Stimulated activated CD4-positive, alpha-beta T cell treated with anti-CD3 and anti-CD28 coated beads, Interleukin-4, amount 100 ng/mL, for 1 hour (primary cell): ENCODE measurements at places on chromosomes 5 and 9.

- DNase-seq = no peak
These were observed 8.1 kb upstream of the ENTPD8 start for GRCh38 chr9:137449081-137449844.

DNA sequence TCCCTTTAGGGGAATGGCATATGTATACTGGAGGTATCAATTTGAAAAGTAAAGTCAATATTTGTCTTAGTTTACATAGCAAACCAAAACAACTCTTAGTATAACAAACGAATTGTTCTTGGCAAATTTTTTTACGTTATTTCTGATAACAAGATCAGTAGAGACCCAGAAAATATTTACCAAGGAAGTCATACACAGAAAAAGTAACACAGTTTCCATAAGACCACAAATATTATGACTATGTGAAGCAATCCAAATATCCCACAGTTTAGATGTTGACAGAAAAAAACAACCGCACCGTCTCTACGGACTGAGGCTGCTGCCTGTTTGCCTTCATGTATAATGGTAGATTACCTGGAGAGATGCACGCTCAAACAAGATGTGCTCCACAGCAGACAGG is 46.5 kb upstream of the DAPK1 start:
- no peak for DNase-seq

DNA sequence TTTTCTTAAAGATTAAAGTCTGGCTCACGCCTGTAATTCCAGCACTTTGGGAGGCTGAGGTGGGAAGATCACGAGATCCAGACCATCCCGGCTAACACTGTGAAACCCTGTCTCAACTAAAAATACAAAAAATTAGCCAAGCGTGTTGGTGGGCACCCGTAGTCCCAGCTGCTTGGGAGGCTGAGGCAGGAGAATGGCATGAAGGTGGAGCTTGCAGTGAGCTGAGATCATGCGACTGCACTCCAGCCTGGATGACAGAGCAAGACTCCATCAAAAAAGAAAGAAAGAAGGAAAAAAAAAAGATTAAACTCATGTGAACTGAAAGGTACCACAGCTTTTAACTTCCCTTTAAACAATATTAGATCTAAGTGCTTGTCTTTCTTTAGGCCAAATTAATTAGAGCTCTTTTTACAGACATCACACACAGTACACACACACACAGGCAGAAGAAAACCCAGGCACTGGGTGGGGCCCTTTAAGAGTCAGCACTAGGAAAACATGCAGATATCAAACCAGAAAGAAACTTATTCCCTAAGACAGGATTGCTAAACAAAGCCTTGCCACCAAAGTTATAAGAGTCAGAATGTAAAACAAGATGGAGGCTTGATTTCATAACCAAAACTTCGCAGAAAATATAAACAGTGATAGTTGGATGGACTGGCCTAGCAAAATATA is 29.3 kb upstream of the UHRF2 start:
- DNase-seq = no peak

DNA sequence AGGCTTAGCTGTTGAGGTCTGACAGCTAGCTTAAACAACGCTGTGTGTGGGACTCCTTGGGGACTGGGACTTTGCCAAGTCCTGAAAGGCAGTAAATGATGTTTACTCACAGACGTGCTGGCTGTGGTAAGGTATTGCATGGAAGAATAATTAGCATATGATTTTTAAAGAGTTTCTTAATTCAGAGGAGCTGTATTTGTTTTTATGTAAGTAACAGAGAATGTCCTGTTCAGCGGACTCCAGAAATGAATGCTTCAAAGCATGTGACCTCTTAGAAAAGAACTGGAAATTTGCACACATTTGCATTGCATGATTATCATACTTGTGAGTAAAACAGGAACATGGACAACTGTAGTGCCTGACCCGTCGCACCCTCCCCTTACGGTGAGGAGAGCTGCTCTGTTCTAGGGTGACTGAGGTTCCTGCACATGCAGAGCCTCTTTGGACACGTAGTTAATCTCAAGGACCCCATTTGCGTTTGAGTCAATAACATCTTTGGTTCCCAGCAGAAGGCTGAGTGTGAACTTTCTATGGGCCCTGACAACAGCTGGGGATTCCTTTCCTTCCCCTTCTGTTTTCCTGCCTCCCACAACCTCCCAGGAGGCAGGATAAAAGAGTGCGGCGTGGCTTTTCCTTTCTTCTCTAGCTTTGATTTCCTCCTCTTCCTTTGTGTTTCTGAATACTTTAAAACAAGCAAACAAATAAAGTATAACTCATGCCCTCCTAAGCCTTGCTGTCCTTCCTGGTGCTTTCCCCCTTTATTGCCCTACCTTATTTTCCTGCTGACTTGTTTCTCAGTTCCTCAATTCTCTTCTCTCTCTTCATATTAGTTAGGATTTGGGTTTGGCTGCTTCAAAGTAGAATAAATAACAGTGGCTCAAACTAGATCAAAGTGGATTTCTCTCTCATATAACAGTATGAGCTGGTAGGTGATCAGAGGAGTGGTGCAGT is 157.2 kb upstream of the CD180 start:
- DNase-seq = no peak

GRCh38 chr5:142356349-142356715 is 31.5 kb upstream of the SPRY4 start:
- no peak for DNase-seq

DNA sequence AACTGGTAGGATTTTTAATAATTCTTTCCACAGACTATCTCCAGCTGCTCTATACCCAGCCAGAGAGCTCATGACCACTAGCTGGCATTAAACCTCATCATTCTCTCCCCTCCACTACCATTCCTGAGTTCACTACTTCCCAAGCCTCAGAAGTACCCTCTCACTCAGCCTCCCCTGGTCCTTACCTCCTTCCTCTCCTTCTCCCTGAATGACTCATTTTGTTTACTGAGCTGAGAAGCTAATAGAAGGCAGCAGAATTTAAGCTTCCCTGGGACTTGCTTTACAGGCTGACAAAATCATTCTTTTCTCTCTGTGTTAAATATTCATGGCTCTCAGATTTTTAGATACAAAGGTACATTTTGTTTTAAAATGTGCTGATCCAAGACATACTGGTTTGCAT is 305.4 kb downstream of the TLR4 start:
- DNase-seq = no peak

DNA sequence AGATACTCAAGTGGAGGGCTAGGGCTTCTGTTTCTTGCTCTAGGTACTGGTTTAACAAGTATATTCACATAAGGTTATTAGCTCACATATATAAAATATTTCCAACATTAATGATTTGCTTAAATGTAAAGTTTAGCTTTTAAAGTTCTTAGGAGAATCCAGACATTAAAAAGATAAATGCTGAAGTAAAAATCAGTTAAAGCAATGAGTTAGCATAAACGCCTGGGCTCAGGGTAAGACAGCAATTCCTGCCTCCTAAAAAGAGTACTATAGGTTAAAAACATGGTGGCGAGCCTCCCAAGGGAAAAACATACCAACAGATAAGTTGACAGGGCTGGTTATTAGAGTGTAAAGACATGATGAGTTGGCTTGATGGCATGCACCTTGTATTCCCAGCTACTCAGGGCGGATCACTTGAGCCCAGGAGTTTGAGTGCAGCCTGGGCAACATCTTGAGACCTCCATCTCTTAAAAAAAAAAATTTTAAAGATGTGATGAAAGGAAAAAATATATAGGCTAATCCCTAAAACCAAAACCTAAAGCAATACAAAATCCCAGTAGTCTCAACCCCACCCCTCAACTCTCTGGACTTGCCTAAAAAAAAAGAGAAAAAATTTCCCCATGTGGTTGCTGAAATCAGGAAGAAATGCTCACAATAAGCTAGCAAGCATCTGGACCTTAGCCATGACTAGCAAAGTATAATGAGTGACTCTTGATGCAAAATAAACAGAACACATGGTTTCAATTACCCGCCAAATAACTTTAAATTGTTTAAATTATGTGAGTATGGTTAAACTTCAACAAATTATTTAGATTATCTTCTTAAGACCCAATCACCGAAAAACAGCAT is 3.6 kb downstream of the GOLPH3 start:
- no peak for DNase-seq

GRCh38 chr5:206406-206805 is 11.5 kb downstream of the CCDC127 start:
- no peak for DNase-seq

- no peak for DNase-seq
These were observed 165.3 kb upstream of the GAS1 start for GRCh38 chr9:87112656-87113055.
